ENCODE measurements at places on chromosomes 16 and 17.

DNA sequence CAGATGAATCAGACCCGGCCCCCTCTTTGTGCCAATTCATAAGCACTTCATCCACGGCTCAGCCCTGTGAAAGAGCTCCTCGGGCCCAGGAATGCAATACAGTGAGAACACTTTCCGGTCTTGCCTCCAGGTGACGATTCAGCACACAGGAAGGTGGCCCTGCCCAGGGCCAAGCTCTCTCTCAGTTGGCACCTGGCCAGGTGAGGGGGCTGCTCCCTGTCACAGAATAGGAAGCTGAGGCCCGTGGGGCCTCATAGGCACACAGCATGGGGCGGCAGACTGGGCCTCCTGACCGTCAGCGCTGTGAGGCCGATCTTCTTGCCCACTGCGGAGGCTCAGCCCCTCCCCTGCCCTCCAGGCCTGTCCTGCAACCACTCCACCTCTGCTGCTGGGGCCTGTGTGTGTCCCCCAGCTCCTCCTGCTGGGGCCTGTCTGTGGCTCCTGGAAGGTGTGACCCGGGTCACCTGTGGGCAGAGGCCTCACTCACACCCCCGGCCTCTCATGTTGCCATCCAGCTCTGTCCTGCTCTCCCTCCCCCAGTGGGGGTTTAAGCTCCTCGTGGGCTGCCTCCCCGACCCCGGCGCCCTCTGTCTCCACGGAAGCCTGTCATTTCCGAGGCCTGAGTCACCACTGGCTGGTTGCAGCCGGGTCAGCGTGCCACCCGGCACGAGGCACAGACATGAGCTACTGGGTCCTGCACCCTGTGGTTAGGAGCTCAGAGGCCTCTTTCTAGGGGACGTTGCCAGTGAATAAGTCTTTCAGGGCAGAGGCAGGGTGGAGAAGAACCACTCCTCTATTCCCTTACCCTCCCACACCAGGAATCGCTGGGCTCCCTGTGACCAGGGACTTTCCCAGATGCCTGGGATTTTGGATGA is 114.4 kb downstream of the SEC14L1 start:
- DNase-seq, result no peak

- DNase-seq, result no peak
Measured at GRCh38 chr17:57021226-57021940, 43.5 kb downstream of the SCPEP1 start.

GRCh38 chr17:72137161-72137560 is 16.3 kb downstream of the SOX9 start:
- DNase-seq, result no peak

DNA sequence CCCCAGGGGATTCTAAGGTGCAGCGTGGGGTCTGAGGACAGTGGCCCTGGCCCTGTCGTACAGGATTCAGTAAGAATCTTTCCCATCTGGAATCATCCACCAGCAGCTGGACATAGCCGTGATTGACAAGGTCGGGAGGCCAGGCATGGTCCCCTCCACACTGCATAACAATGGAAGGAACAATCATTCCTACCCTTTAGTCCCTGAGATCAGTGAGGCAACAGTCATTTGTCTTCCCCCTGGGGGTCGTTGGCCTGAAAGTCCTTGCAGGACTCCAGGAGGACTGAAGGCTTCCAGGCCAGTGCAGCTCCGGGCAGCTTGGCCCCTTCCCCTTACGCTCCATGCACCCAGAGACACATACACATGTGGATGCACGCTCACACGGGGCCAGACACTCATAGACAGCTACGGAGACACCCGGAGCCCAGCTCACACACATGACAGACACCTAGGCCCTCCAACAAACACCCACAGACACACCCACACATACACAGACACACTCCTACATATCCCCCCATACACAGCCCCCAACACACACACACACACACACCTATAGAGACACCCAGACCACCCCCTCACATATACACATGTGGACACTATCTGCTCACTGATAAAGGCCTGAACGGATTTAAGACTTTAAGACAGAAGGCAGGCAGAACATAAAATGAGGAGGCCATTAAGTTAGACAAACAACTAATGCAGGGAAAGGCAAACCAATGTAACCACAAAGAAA is 42.9 kb downstream of the LITAF start:
- no peak for DNase-seq

GRCh38 chr17:74892974-74893911 is at the start of gene FADS6:
TSS of gene FADS6 (minus strand) at chr17:74893633. CDS start at chr17:74893595, 38 bp downstream.
- no peak for DNase-seq

DNA sequence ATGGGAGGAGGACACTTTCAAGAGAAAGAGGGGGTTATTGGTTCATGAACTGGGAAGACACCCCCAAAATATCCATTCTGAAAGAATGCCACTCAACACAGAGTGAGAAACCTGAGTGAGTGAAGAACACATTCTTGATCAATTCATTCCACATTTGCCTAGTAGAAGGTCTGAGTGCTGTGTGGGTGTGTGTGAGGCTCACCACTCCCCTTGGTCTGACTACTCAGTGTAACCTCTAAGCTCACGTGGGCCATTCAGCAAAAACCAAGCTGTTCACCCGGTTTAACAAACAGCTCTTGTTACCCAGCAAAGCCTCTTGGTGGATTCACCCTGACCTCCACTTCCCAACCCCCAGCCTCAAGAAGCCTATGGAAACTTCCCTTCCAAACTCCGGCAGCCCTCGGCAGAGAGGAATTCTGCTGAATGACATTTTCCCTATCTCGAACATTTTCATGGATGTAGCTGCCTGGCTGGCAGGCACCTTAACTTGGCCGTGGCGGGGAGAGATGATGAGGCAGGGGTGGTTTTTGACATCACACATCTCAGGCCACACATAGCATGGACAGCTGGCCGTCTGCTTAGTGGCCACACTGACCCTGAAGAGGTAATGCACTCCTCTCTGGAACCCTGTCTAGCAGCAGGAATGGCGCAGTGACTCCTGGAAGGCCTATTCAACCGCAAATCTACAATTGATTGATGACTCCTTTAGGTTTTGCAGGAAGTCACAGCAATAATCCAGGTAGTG is 11.6 kb downstream of the ST6GALNAC1 start:
- DNase-seq, result no peak

DNA sequence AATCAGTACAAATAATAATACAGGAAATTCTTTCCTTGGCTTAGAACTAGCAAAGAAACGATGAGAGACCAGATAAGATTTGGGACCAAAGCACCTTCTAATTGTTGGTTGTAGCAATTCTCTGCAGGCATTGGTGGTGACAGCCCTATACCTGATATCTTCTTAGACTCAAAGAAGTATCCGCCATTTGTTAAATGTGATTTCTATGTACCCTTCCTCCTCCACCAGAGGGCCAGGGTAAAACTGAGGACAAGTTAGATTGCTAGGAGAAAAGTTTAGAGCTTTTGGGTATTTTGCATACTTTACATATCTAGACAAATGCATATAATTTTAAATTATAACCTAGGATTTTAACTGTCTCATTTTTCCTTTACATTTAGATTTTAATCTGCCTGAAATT is 304.3 kb downstream of the HS3ST4 start:
- DNase-seq, result no peak

GRCh38 chr16:89363621-89364393 is 126.6 kb downstream of the ANKRD11 start:
- peak; percentile 48 for DNase-seq

DNA sequence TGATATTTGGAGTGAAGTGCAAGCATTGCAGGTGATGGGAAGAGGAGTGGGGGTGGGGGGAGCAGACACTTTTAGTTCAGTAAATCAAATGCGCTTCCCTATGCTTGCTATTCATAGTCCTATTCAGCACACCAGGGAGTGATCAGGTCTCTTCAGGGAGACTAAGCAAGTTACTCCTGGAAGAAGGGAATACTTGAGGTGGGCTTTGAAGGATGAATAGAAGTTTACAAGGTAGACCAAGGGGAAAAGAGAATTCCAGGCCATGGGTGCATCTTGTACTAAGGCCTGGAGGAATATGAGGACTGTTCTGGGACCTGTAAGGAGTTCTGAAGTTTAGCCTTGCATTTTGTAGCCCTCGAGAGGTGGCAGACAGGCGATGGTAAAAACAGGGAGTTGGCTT is 40.1 kb upstream of the LGALS9 start:
- no peak for DNase-seq

GRCh38 chr17:21194703-21195102 is 19.3 kb downstream of the TMEM11 start:
- no peak for DNase-seq

DNA sequence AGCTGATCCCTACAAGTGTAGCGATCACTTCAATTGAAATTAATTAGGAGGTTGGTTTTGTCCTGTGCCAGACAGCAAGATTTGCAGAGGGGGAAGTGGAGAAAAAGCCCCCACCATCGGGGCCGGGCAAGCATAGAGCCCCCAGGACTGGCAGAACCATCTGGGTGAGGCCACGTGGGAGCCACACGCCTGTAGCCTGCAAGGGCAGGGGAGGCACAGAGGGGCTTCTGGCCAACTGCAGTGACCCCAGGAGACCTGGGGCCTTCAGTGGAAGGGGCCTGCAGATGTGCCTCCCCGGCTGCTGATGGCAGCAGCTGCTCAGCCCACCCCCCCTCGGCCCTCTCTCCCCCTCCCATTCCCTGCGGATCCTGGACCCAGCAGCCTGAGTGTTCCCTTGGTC is 54.1 kb downstream of the BAHCC1 start:
- no peak for DNase-seq

DNA sequence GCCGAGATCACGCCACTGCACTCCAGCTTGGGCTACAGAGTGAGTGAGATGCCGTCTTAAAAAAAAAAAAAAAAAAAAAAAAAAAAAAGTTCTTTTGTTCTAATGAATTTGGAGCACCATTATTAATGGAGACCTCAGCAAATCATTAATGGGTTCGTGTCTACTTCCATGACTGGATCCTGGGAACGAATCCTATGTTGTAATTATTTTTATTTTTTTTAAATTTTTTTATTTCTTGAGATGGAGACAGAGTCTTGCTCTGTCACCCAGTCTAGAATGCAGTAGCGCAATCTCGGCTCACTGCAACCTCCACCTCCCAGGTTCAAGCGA is 30.7 kb downstream of the SPOP start:
- DNase-seq, result no peak

GRCh38 chr16:89922477-89922883 is 662 bp upstream of the TUBB3 start:
- no peak for DNase-seq

- no peak for DNase-seq
Measured at GRCh38 chr17:39533891-39534290, 72.6 kb downstream of the CDK12 start.

DNA sequence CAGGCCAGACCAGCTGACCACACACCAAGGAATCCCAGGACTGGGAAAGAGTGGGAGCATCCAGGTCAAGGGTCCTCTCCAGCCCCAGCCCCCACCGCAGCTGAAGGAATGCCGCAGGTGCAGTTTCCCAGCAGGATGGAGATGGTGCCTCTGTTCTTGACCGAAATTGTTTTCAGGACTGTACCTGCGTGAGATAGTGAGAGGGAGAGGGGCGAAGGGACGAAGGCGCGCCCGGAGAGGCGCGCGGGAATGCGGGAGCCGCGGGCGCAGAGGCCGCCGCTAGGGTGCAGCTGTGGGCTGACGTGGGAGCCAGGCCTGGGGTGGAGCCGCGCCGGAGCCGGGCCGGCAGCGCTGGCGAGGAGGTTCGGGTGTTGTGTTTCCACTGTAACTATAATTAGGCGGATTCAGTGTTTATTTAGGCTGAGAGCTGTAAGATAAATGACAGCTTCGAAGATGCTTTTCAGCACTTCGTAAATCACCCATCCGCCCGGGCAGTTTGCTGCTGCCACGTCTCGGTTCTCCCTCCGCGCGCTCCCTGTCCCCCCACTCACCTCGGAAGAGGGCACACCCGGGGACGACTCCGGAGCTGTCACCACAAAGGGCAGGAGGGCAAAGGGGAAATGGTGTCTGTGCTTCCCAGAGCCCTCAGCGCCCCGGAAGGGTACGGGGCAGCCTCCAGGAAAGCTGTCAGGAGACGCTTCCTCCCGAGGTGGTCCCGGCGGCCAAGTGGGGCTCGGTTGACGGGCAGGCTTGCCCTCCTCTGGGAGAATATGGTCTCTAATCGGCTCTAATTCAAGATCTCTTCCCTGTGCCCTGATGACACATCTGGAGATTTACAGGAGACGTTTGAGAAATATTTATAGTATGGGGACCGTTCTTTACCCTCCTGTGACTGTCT is 38.2 kb downstream of the HOXB1 start:
- DNase-seq, result peak; percentile 58

- DNase-seq, result no peak
Measured at GRCh38 chr17:67059372-67059771, 15.0 kb downstream of the CACNG1 start.

DNA sequence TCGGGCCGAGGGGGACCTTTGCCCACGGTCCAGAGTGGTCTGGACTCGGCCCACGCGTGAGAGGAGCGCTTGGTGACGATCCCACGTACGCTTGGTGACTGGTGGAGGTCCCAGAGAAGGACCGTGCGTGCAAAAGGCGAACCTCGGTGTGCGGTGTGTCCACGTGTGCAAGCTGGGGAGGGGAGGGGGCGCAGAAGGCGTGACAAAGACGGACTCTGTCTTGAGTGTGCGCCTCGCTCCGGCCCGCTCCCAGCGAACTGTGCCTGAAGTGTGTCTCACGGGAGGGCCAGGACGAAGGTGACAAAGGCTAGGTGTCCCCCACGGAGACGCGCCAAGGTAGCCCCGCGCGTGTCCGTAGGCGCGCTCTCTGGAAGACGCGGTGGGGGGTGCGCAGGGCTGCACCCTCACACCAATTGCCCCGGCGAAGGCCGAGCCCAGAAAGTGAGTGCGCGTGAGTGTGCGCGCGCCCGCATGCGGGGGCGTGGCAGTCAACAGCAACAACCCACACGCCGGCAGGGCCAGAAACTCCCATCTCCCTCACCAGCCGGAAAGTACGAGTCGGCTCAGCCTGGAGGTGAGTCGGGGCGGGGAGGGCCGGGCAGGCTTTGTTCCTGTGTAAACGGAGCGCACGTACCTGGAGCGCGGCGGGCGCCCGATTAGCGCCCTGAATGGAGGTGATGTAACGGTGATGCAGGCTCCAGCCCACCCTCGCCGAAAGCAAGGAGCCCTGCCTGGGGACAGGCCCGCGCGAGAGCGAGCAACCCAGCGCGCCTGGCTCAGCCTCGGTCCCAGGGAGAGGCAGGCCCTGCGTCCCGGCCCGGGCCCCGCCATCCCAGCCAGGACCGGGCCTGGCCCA is at the start of gene GPRC5C:
TSS of gene GPRC5C (plus strand) at position 521 of the 856 bp plus-strand sequence. CDS start 7,689 bp downstream, outside the sequence.
- DNase-seq, result peak; percentile 40
